ENCODE measurements at places on chromosomes 4 and X.

DNA sequence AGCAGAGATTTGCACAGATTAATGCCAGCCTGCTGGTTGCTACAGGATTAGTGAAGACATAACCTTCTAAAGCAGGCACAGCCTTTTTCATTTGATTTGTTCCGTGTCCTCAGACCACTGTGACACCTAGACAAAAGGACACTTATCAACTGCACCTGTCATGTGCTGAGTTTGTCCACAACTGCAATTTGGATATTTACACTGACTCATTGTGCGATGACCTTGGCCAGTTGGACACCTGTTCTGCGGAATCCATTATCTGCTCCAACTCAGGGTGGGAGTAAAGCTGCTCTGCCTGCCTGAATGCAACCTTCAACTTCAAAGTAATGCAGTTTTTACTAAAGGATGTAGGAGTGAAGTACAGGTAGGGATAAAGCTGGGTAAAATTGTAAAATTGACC is 4.1 kb upstream of the NR0B1 start:
- no peak for DNase-seq

GRCh38 chr4:89277412-89277811 is 30.2 kb downstream of the GPRIN3 start:
- DNase-seq, result no peak

GRCh38 chrX:54820737-54821136 is 13.2 kb downstream of the MAGED2 start:
- no peak for DNase-seq

DNA sequence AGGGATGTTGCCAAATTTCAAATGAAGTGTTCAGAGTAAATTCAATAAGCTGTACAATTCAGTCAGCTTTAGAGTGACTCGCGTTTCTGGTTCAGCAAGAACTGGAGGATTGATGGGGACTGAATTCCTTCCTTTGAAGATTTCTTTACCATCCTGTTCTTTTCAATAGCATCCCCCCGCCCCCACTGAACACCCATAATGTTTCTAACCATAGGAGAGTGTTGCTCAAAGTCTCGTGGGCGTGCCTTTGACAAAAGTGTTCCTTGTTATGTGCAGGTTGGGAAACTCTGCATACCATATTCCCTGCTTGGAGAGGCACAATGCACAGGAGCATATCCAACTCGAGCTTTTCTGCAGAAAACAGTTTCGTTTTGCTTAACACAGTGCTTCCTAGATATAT is 323.5 kb upstream of the CASK start:
- no peak for DNase-seq

- no peak for DNase-seq
These were observed 53.9 kb upstream of the ADRA2C start for GRCh38 chr4:3712112-3712805.

GRCh38 chr4:26821677-26822503 is 38.8 kb upstream of the STIM2 start:
- DNase-seq, result no peak

- DNase-seq, result no peak
These were observed at the start of gene MTNR1A for GRCh38 chr4:186554914-186555827. Gene MTNR1A, minus strand, starts transcription at chr4:186555567. Its CDS starts 202 bp downstream, at chr4:186555365.

DNA sequence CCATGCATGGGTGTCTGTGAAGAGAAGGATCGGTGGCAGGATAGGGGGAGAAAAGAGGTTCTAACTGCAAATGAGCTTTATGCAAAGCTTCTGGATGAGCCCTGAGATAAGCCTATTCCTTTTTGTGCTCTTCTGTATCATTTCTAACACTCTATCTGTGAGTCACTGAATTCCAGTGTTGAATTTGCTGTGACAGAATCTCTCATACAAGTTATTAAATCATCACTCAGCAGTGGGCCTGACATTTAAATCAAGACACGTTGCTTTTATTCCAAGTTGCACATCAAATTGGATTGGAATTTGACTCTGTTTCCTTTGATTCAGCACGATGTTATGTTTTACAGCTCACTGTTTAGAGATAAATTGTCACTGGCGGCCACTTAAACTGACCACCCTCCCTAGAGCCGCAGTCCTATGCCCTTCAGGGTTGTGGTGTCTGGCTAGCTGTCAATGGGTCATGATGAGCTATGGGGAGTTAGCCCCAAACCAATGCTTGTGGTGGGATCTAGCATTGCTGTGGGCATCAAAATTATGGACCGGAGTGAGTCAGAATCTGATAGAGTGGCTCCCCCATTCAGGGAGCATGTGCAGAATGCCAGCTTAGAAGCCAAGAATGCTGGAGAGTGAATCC is 42.7 kb downstream of the LHFPL1 start:
- DNase-seq, result no peak

GRCh38 chrX:129649268-129650182 is 5.2 kb downstream of the APLN start:
- DNase-seq, result no peak

GRCh38 chr4:11261066-11261850 is 167.4 kb downstream of the HS3ST1 start:
- no peak for DNase-seq

GRCh38 chr4:54929459-54929858 is 195.9 kb downstream of the KDR start:
- no peak for DNase-seq

DNA sequence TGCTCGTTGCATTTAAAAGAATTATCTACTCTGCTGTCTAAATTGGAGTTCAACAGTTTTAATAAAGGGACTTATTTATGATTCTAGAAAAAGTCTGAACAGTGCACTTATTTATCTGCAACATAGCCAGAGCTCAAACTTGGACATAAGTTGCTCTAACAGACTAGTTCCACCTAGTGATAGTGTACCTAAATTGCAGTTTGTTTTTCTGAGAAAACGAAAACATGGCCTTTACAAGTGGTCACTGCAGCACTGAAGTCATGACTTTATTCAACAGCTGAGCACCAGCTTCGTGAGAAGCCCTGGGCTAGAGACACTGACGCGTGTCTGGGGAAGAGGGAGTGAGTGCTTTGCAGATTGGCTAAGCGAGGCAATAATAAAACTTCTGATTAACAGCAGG is 77.3 kb upstream of the IGSF1 start:
- no peak for DNase-seq

GRCh38 chr4:188876881-188877280 is 737.6 kb downstream of the TRIML1 start:
- no peak for DNase-seq
